Activated CD8-positive, alpha-beta T cell treated with anti-CD3 and anti-CD28 coated beads for 36 hours (primary cell): ENCODE measurements at places on chromosomes 2 and 18. TPM values are rescaled to one million over a fixed set of nuclear protein-coding genes. Genes with fewer than 3 reads are reported as not detected.

DNA sequence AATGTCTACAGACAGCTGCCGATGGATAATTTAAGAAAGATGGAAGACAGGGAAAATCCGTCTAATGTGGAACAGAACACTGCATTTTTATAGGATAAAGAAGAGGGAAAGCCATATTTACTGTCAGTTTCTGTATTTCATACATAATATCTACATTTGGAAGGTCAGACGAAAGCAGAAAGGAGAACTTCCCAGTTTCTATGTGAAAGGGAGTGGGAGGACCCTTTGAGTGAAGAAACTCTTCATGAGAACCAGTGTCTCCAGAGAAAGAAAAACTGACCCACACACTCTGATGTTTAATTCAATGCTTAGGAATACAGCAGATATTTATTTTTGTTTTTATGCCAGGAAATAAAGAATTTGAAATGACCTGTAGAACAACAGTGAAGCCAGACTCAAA, 127.2 kb downstream of the CALCRL start:
- H3K27ac ChIP-seq, result no peak overlapping the region
- H3K4me1 ChIP-seq, result no peaks in the 10 kb centered on the region
- no peaks in the 10 kb centered on the region for H3K36me3 ChIP-seq
- H3K27me3 ChIP-seq, result no peaks in the 10 kb centered on the region

GRCh38 chr2:176552501-176553135, 283.4 kb downstream of the MTX2 start:
- H3K27ac ChIP-seq, result no peak overlapping the region
- no peak for DNase-seq
- H3K36me3 ChIP-seq, result no peaks in the 10 kb centered on the region
- peaks cover 7% of the 10 kb centered on the region for H3K4me1 ChIP-seq
- H3K4me3 ChIP-seq, result no peak overlapping the region

DNA sequence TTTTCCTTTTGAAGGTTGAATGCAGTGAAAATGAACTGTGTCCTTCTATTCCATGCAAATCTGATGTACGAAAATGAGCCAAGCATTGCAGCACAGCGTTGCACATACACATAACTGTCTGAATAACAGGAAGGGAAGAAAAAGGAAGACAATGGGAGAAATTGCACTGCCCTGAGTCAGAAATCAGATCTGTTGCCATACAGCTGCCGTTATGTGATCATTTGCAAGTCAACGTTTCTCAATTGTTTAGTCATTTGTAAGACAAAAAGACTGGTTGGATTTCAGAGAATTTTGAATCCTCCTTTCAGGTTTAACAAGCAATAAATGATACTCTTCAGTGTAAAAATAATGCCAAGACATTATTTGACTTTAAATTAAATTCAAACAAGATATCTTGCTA, 284.1 kb downstream of the DSEL start:
- no peak overlapping the region for H3K27ac ChIP-seq
- no peaks in the 10 kb centered on the region for H3K4me1 ChIP-seq
- H3K4me3 ChIP-seq, result no peak overlapping the region
- no peaks in the 10 kb centered on the region for H3K36me3 ChIP-seq
- H3K27me3 ChIP-seq, result no peaks in the 10 kb centered on the region

DNA sequence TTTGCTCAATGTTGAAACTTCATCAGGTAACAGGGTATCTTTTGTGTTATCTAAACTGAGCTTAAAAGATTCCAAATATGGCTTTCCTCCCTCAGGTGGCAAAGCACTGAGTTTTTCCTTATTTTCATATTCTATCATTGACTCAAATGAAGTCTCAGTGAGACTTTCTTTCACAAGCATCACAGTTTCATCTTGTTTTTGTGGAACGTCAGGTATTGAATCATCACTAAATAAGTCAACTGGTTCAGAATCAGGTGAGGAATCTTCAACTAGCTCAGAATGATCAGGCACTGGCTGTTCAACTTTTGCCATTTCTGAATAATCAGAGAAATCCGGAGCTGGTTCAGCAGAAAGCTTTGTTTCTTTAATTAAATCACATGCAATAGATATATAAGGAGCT, 24.6 kb downstream of the RTN4 start:
- no peak overlapping the region for H3K27ac ChIP-seq
- DNase-seq, result no peak
- H3K36me3 ChIP-seq, result peaks cover 5% of the 10 kb centered on the region
- H3K4me1 ChIP-seq, result peaks cover 11% of the 10 kb centered on the region
- no peaks in the 10 kb centered on the region for H3K27me3 ChIP-seq

Gene FBLN7
- 7.4 TPM for total RNA-seq

Gene SPC25
- total RNA-seq, result 32.0 TPM

Gene STAT1
- total RNA-seq, result 311 TPM
